Ammon's horn (tissue), 1 donor: ENCODE measurements at places on chromosomes 12 and 14.

DNA sequence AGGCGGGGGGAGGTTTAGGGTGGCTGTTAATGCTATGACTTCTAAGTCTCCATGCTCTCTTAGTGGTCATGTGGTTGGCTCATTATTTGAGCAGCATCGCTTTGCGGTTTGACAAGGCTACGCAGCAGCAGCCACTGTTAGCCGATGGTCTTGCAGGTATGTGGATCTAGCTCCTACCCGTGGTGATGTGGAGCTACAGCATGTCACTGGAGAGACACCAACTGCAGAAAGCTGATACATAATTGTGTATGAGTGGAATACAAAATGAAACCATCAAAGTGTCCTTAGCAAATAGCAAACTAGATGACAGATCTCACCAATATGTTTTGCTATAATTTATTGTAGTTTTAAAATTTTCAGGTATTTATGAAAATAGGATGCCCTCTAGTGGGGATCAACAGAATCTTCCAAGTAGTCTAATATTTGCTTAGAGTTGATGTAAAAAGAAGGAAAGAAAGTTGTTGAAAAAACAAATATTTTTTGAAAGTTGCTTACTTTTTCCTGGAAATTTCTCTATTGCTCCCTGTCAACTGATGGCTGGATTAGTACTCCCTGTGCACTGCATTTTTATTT lies 94.9 kb downstream of the NAV3 start:
- DNase-seq: peak; percentile 95

DNA sequence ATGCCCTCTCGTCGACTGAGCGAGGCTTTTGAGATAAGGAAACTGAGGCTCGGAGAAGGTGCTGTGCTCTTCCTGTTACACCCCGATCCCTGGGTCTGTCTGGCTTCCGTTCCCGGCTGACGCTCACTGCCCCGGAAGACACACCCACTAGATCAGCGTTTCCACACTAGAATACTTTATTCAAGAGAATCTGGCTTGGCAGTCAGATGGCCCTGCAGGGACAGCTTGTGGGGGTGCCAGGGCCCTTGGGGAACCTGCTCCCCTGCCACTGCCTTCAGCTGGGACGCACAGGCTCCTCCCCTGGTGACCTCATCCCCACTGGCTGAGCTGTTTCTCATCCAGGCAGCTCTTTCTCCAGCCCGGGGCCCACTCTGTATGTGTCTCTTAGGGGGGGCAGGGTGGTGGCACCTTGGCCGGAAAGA lies 13.7 kb downstream of the PGF start:
- peak; percentile 80 for DNase-seq

GRCh38 chr14:33693237-33693636 lies 257.6 kb downstream of the EGLN3 start:
- no peak for DNase-seq

DNA sequence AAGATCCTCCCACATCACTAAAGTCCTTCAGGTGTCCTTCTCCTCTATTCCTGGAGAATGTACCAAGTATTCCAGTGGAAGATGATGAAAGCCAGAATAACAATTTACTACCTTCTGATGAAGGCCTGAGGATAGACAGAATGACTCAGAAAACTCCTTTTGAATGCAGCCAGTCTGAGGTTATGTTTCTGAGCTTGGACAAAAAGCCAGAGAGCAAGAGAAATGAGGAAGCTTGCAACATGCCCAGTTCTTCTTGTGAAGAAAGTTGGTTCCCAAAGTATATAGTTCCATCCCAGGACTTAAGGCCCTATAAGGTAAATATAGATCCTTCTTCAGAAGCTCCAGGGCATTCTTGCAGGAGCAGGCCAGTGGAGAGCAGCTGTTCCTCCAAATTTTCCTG lies 54.6 kb upstream of the HELB start:
- DNase-seq: no peak

GRCh38 chr12:68855111-68855510 lies 47.1 kb downstream of the MDM2 start:
- no peak for DNase-seq

DNA sequence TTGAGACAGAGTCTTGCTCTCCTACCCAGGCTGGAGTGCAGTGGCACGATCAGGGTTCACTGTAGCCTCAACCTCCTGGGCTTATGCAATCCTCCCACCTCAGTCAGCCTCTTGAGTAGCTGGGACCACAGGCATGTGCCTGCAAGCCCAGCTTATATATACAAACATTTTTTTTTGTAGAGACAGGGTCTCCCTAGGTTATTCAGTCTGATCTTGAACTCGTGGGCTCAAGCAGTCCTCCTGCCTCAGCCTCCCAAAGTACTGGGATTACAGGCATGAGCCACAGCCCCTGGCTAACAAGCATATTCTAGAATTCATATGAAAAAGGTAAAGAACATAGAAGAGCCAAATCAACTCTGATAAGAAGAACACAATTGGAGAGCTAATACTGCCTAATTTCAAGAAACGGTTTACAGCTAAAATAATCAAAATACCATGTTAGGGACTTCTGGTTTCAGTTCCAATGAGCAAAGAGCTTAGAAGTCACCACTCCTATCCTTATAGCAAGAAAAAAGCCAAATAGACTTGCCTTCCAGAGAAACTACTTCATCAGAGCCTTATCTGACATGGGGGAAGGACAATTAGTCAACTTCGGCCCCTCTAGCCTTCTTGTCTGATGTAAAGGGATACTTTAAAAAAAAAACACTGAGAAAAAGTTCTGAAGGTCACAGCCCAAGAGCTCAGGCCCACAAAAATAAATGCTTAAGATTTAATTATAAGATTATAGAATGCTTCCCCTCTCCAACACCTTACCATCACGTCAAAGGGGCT lies 37.6 kb downstream of the TMEM116 start:
- DNase-seq: no peak

GRCh38 chr14:55782166-55782565 lies 202.2 kb downstream of the KTN1 start:
- DNase-seq: no peak

- DNase-seq: no peak
These were observed 15.4 kb upstream of the PAPLN start for GRCh38 chr14:73221945-73222344.

DNA sequence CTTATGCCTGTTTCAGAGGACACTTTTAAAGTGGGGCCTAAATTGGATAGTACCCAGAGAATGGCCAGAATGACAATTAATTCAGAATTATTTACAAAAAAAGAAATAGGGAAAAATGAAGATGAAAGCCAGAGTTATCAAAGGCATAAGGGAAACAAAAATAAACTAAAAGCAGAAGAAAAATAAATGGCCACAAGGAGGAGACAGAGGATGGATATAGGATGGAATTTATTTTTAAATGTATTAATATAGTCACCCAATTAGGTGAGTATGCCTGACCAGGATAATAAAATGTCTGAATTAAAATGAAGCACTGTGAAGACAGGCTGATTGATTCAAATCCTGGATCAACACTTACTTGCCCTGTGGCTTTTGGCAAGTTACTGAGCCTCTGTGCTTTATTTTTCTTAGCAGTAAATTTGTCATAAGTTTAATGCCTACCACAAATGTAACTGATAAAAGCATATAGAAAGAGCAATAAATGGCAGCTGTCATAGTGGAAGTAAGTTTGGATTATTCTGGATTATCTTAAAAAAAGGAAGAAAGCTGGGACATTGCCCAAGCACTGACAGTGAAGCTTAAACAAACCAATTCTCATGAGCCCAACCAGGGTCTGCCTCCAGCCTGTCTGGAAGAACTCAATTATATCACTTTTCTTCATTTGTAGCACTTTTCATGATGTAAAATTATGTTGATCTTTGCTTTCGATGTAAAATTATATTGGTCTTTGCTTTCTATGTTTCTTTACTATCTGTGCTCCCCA lies 3.5 kb downstream of the CLEC9A start:
- DNase-seq: no peak

GRCh38 chr14:87170179-87170578 lies 822.8 kb downstream of the GALC start:
- DNase-seq: no peak

- peak; percentile 11 for DNase-seq
These were observed 92.5 kb upstream of the EIF5 start for GRCh38 chr14:103241531-103241930.

DNA sequence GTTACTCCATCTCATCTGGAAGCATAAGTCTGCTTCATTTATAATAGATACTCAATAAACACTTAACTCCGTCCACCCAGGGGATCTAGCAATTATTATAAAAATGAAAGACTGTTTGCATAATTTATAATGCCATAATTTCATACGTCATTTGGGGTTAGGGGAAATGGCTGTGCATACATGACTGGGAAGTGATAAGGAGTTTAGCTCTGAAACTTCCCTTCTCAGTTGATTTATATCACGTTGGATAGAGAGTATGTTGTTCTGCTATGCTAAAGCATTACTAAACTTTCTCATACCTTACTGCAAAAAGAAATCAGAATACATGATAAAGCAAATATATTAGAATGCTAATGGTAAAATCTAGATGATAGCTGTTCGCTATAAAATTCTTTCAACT lies 90.4 kb upstream of the DYNC1H1 start:
- no peak for DNase-seq

GRCh38 chr12:111056618-111057521 lies 136.5 kb upstream of the MYL2 start:
- DNase-seq: no peak

GRCh38 chr14:97080991-97081390 lies 283.8 kb downstream of the VRK1 start:
- DNase-seq: peak; percentile 32

GRCh38 chr14:61229981-61230380 lies 51.2 kb downstream of the TMEM30B start:
- no peak for DNase-seq

DNA sequence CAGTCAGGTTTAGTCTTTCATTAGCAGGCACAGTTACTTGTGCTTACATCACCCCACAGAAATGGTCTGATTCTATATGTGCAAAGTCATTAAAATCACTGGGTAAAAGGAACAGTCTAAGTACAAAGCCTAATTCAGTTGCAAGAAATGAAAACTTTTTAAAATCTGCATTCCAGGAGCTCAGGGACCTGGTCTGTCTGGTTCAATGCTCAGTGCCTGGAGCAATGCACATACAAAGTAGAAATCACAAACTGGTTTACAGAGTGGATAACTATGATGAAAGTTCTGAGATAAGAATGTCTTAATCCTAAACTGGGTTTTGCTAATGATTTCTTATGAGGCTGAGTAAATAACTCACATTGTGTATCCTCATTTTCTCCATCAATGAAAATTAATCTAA lies 28.7 kb downstream of the LMNTD1 start:
- DNase-seq: no peak

DNA sequence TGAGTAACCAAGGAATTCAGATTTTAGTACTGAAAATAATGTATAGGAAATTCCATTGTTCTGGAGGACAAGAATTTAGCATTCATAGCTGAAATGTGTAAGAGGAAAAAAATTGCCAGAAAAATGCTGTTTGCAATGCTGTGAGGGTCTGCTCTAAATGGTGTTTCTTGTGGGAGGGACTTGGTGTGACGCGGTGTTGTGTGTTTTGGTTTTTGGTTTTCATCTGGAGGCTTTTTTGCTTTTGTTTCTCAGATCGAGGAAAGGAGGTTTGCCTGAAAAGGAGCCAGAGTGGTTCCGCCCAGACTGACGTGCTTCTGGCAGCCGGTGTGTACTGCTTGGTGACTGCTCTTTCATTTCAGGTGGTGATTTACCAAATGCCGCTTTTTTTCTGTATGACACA lies 211.8 kb upstream of the HMGA2 start:
- DNase-seq: no peak

DNA sequence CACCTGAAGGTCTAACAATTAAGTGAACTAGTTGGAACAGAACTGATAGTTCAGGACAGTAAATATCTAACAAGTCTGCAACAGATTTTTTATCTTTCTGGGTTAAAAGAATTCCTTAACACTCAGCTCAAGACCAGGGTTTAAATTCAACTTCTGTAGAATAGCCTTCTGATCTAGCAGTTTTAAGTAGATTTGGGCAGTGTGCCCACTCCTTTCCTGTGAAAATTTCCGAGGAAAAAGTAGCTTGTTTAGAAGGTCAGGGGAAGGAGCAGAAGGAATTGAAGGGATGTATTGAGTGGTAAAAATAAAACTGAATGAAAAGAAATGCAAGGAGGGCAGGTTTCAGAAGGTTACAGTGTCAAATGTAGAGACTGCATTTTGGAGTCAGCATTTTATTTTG lies 45.8 kb downstream of the ATL1 start:
- no peak for DNase-seq
